Activated T-helper 2 cell treated with anti-CD3 and anti-CD28 coated beads, Interferon-gamma antibody, Interleukin-2, Interleukin-4, amounts not matched to agents 10 μg/mL and 5 μg/mL and 100 μg/mL, durations not matched to agents 14 hours and 24 hours and 36 hours (primary cell): ENCODE measurements at places on chromosomes 2 and 18. TPM values are rescaled to one million over a fixed set of nuclear protein-coding genes. Genes with fewer than 3 reads are reported as not detected.

- no peak for DNase-seq
- H3K4me3 ChIP-seq, result no peak overlapping the region
- H3K4me1 ChIP-seq, result no peaks in the 10 kb centered on the region
- no peaks in the 10 kb centered on the region for H3K36me3 ChIP-seq
- no peak overlapping the region for H3K27ac ChIP-seq
Observed at GRCh38 chr2:158828378-158829164, 33.5 kb downstream of the DAPL1 start.

DNA sequence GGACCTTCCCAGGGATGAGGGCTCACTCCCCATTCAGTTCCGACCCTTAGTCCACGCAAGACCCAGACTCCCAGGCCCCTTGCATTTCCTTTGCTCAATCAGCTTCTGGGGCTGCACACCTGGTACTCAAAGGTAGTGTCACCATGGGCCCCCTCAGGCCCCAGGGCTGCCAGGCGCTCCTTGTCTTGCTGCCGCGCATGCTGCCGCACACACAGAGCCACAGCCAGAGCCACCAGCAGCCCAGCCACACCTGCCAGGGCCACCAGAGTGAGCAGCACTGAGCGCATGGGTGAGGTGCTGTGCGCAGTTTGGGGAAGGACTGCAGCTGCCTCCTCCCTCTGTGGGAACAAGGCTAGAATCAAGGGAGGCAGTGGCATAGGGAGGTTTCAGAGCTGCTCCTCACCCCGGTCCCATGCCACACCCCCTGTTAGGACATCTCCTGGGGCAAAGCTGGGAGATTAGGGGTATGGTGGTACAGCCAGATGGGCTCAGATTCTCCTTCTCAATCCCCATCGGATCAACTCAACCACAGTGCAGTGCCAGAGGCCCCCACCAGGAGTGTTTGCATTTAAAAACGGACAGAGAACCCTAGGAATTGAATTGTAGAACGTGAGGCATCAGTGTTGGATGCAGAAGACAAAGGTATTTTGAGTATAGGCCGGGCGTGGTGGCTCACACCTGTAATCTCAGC, 11.3 kb downstream of the PTPRN start:
- H3K27ac ChIP-seq, result no peak overlapping the region
- H3K36me3 ChIP-seq, result no peaks in the 10 kb centered on the region
- peaks cover 11% of the 10 kb centered on the region for H3K4me1 ChIP-seq
- H3K27me3 ChIP-seq, result peaks cover 11% of the 10 kb centered on the region
- no peak for DNase-seq

DNA sequence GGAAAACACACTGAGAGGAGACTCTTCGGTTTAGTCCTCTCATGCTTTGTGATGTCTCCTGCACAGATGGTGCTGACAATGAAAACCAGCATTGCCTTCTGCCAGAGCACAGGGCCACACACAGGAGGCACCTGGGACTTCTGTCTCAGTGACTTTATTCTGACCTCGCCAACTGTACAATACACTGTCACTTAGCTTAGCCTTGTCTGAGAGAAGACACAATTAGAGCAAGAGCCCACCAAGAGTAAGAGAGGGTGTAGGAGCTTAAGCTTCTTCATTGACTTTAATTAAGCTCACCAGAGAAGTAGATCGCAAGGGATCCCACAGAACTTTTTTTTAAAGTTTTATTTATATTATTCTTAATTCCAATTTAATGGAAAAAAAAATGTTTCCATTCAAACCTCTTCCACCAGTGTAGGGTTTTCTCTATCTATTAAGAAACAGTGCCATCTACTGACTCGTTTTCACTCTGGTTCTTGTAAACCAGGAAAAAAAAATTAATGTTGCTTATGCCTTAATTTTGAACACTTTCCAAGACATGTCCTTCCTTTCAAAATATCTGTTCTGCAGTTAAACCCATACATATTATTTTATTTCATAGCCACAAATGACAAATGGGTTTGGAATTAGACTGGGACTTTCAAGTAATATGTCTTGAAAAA, 42.4 kb upstream of the DDX18 start:
- DNase-seq, result no peak
- H3K4me3 ChIP-seq, result no peak overlapping the region
- no peak overlapping the region for H3K27ac ChIP-seq
- no peaks in the 10 kb centered on the region for H3K4me1 ChIP-seq

DNA sequence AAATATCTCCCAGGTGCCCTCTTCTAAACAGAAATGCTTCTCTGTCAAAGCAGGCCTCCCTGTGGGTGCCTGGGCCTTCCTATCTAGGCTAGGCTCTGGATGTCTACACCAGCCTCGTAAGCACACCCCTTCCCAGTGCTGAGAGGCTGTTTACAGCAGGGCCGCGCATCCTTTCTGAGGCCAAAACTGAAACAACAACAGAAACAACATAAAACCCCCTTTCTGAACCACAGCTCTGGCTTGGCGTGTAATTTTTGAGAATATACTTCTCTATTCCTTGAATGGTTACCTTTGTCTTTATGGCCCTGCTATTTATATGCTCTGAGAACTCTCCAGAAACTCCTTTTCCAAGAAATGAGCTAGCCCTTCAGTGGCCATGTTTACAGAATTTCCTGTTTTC, 118.4 kb downstream of the BCL2L11 start:
- H3K36me3 ChIP-seq, result no peaks in the 10 kb centered on the region
- H3K27me3 ChIP-seq, result peaks cover 6% of the 10 kb centered on the region
- no peak for DNase-seq
- no peak overlapping the region for H3K4me3 ChIP-seq
- no peak overlapping the region for H3K27ac ChIP-seq

GRCh38 chr2:144390424-144391020, 129.4 kb downstream of the ZEB2 start:
- peaks cover 4% of the 10 kb centered on the region for H3K4me1 ChIP-seq
- peaks cover 20% of the 10 kb centered on the region for H3K36me3 ChIP-seq
- H3K27ac ChIP-seq, result no peak overlapping the region
- no peak for DNase-seq

DNA sequence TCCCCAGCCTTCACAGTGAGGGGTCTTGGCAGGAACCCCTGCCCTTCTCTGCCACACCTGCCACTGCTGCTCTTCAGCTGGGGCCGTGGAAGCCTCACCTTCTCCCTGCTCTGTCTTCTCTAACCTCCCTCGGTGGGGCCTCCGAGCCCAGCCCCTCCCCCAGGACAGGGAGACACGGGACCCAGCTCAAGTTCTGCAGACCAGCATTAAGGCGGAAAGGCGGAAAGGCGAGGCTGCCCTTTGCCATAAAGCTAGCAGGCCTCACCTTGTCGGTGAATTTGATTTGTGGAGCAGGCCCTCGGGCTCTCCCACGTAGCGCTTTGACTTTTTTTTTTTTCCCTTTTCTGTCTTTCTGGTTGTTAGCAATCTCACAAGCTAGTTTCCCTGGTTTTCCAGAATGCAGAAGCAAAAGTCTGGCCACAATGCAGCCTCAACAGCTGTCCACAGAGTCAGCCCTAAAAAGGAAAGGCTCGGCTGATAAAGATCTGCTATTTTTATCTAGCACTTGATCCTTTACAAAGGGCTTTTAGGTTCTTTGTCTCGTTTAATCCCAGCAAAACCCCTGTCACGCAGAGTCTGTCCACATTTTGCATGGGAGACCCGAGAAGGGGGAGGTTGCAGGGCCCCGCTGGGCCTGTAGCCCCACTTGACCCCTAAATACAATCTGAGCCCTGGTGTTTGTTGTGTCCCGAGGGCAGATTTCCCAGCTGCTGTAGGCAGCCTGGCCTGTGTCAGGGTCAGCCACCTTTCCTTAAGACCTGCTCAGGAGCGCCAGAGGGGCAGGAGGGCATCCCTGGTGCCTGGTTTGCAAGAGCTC, 6.0 kb downstream of the ITM2C start:
- no peak overlapping the region for H3K27ac ChIP-seq
- peaks cover 15% of the 10 kb centered on the region for H3K27me3 ChIP-seq
- H3K4me3 ChIP-seq, result no peak overlapping the region
- DNase-seq, result no peak

DNA sequence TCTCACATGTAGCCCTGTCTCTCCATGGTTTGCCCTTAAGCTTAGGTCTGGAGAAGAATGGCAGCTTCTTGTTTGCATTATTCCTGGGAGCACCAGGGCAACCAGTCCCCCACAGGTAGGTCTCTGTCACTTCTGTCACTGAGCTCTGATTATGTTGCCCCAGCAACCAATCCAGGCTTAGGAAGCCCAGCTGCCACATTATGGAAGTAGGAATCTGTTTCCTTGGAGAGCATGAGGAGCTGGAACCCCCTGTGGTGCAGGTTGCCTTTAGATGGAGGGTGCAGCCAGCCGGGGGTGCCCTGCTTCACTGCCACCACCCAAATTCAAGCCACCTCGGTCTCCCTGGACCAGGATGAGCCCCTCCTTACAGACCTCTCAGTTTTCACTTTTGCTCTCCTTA, 4.8 kb downstream of the RESP18 start:
- H3K27me3 ChIP-seq, result peaks cover 36% of the 10 kb centered on the region
- no peak overlapping the region for H3K27ac ChIP-seq
- H3K4me1 ChIP-seq, result no peaks in the 10 kb centered on the region
- DNase-seq, result no peak

DNA sequence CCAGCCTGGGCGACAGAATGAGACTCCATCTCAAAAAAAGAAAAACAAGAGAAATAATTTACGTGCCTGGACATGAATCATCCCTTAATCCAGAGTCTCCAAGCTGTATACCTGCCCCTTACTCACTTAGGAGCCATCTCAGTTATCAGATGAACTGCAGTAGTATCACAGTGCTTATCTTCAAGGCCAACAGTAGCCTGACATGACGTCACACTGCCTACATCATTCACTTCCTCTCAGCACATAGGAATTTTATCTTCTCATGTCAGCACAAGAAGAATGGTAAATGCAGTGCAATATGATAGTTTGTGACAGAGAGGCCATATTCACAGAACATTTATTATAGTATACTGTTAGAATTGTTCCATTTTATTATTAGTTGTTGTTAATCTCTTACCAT, 216.6 kb downstream of the SS18 start:
- H3K4me1 ChIP-seq, result no peaks in the 10 kb centered on the region
- H3K27me3 ChIP-seq, result peaks cover 2% of the 10 kb centered on the region
- H3K36me3 ChIP-seq, result no peaks in the 10 kb centered on the region
- H3K4me3 ChIP-seq, result no peak overlapping the region

- no peak for DNase-seq
- H3K4me1 ChIP-seq, result peaks cover 15% of the 10 kb centered on the region
- H3K4me3 ChIP-seq, result no peak overlapping the region
- no peak overlapping the region for H3K27ac ChIP-seq
- no peaks in the 10 kb centered on the region for H3K27me3 ChIP-seq
Observed at GRCh38 chr2:48364100-48364499, 165.9 kb upstream of the STON1 start.

DNA sequence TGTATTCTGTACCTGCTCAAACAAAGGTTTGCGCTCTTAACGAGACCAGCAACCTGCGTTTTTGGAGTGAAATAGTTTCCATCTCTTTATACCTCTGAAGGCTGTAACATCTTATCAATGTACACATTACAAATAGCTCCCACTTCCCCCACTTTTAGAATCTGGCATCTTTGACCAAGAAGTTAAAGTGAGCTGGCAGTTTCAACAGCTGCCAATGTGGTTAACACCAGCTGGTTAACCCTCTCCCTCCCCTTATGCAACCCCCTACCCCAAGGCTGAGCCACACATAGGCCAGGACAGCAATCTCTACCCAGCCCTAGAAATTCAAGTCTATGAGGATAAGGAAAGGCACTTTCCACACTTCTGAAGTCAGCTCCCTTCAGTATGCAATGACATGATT, 2.2 kb upstream of the SERTAD2 start:
- peaks cover 52% of the 10 kb centered on the region for H3K4me1 ChIP-seq
- H3K4me3 ChIP-seq, result peak overlapping the region; percentile 78
- peak overlapping the region; percentile 82 for H3K27ac ChIP-seq
- no peaks in the 10 kb centered on the region for H3K27me3 ChIP-seq
- DNase-seq, result no peak

- H3K4me1 ChIP-seq, result peaks cover 2% of the 10 kb centered on the region
- no peak overlapping the region for H3K27ac ChIP-seq
- DNase-seq, result no peak
- H3K27me3 ChIP-seq, result peaks cover 24% of the 10 kb centered on the region
- no peak overlapping the region for H3K4me3 ChIP-seq
Observed at GRCh38 chr2:174952607-174953006, 52.6 kb downstream of the CHN1 start.

DNA sequence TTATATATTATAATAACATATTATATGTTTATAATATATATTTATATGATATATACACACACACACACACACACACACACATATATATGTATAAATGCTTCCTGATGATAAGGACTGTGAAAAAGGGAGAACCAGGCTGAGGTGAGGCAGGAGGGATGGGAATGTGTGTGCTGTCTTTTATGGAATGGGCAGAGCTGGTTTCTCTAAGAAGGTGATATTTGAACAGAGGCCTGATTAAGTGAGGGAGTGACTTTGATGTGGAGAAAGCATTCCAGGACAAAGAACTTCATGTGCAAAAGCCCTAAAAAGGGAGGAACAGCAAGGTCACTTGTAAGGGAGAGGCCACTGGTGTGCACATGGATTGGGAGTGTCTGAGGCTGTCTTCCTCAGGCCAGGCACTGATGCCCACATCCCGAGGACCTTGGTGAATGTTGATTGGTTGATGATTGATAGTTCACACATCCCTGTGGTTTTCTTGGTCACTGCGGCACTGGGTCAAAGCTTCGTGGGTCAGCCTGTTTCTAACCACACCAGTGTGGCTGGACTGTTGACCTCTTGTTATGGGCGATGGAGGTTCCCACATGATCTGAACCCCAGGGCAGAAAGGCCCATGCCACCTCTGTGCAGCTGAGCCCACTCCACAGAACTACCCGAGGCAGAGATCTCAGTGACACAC, 196.9 kb downstream of the MYCN start:
- H3K4me1 ChIP-seq, result no peaks in the 10 kb centered on the region
- DNase-seq, result no peak
- H3K4me3 ChIP-seq, result no peak overlapping the region
- H3K27ac ChIP-seq, result no peak overlapping the region
- no peaks in the 10 kb centered on the region for H3K36me3 ChIP-seq

DNA sequence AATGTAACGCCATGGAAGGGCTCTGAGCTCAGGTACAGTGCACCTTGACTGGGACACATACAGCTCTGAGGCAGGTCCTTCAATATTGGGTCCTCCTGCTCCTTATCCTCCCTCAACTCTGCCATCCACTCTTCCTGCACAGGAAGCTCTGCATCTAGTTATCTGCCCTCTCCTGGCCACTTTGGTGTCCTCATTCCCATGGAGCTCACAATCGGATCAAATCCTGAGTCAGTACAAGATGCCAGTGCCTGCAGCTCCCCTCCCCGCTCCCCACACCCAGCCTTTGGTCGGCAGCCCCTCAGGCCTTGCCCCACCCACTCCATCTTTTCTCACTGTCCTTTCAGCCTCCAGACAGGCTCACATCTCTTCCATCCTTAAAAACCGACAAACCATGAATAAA, 58.0 kb downstream of the LRRFIP1 start:
- no peak overlapping the region for H3K4me3 ChIP-seq
- DNase-seq, result no peak
- H3K27ac ChIP-seq, result no peak overlapping the region
- H3K27me3 ChIP-seq, result no peaks in the 10 kb centered on the region

- no peak overlapping the region for H3K27ac ChIP-seq
- no peaks in the 10 kb centered on the region for H3K36me3 ChIP-seq
- H3K27me3 ChIP-seq, result peaks cover 3% of the 10 kb centered on the region
- no peaks in the 10 kb centered on the region for H3K4me1 ChIP-seq
- no peak overlapping the region for H3K4me3 ChIP-seq
Observed at GRCh38 chr2:174059178-174059883, 94.2 kb upstream of the SP3 start.

PTGR3 gene
- 26.0 and 28.6 TPM in 2 replicates for total RNA-seq

LRP1B gene
- total RNA-seq, result not detected in 2 replicates

ABCG5 gene
- 0.14 TPM in 2 replicates for total RNA-seq

NAT8 gene
- total RNA-seq, result not detected in 2 replicates

EPHA4 gene
- 0.67 and 1.2 TPM in 2 replicates for total RNA-seq

ARHGEF4 gene
- 0.11 and 0.30 TPM in 2 replicates for total RNA-seq

SERPINB10 gene
- total RNA-seq, result not detected in 2 replicates
